Thyroid gland (tissue), 4 donors: ENCODE measurements at places on chromosomes 6 and 20.

GRCh38 chr6:169190144-169190584, 63.5 kb downstream of the THBS2 start:
- peak; percentile 27 for DNase-seq

DNA sequence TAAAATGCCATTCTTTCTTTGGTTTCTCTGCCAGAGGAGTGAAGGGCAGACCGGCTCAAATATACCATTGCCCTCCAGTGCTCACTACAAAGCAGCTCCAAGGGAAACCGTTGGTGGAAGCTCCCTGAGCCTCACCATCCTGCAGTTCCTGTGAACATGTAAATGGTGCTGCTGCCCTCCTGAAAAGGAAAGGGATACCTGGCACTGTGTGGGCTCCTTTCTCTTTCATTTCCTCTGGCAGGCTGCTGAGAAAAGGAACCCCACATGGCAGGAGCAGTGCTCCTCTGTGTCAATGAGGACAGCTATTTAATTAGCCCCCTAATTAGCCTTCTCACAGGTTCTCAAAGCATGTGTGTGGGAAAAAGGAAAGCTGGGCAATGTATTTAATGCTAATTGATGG, 142.5 kb downstream of the KLHL32 start:
- no peak for DNase-seq

DNA sequence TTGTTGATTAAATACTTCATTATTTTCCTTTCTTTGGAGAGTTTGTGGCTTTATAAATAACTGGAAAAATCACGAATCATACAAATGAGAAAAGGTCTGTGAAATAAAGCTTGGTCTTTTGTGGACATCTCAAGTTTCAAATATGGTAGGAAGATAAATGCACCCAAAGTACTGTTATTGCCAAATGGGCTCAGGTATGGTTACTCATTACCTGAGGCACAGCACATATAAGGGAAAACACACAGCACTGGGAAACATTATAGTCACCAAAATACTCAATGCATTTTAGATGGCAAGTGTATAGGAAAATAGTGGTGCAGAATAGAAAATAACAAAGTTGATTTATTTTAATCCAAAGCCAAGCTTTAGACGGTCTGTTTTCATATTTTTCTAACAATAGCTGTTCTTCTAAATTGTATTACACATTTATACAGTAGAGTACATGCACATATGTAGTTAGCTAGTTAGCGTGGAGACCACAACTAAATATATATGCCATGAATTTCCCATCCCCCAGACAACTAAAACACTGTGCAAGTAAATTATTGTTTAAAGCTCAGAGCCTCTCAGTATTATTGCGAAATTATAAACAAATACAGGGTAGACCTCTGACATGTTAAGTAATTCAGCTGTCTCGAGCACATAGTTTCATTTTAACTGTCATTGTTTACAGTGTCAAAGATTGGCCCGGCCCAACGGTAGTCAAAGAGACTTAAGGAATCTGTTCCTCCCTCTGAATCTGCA, 336.0 kb downstream of the SYNE1 start:
- DNase-seq = no peak

- DNase-seq = no peak
These were observed 41.3 kb downstream of the CARMIL1 start for GRCh38 chr6:25320459-25320858.

- no peak for DNase-seq
These were observed 17.9 kb downstream of the ABHD12 start for GRCh38 chr20:25372584-25373336.
